Body of pancreas (tissue), 4 donors: ENCODE measurements at places on chromosomes 3 and 15. TPM values are rescaled to one million over a fixed set of nuclear protein-coding genes. Genes with fewer than 3 reads are reported as not detected.

DNA sequence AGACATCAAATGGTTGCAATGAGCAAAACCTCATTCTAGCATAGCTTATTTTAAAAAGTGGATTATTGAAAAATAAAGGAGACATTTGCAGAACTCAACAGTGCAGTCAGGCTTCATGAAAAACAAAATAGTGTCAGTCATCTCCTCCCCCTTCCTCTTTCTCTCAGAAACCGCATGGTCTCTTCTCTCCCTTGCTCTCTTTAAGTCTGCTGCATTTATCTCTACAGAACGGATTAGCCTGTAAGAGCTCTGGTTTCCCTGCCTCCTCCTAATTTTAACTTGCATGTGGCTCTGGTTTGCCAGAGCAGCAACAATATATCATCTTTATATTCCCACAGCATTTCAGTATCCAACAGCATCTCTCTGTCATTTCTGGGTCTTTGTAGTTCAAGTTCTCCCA, 609.0 kb downstream of the MECOM start:
- no peak for DNase-seq

DNA sequence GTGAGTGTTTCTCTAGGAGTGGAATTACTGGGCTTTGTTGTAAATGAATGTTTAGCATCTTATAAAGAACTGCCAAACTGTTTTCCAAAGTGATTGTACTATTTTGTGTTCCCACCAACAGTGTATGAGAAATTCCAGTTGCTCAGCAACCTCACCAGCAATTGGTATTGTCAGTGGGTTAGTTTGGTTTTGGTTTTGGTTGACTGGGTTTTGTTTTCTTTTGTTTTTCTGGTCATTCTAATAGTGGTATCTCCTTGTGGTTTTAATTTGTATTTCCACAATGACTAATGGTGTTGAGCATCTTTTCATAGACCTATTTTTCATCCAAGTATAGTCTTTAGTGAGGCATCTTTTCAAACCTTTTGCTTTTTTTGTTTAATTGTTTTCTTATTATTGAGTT, 27.1 kb downstream of the FILIP1L start:
- DNase-seq: no peak

DNA sequence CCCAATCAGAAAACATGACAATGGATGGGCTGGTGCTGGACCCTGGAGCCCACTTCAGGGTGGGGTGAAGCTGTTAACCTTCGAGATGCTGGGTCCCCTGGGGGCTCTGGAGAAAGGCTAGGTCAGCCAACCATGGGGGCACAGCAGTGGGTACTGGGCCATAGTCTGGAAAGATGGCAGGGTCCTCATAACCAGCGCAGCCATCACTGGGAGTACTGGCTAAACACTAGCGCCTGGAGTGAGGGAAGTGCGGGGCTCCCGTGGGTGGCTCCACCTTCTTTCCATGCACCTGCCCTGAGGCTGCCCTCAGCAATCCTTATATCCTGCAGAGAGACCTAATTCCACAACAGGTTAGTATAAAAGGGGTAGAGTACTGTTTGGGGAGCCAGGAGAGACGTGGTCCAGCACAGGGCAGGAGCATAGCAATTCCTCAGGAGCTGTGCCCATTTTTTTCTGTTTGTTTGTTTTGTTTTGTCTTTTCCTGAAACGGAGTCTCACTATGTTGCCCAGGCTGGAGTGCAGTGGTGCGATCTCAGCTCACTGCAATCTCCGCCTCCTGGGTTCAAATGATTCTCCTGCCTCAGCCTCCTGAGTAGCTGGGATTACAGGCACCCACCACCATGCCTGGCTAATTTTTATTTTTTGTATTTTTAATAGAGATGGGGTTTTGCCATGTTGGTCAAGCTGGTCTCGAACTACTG, 122.6 kb upstream of the MEF2A start:
- DNase-seq: no peak

Gene FBXO40
- not detected for total RNA-seq
